Mammary epithelial cell (primary cell): ENCODE measurements at places on chromosomes 7 and 10. TPM values are rescaled to one million over a fixed set of nuclear protein-coding genes. Genes with fewer than 3 reads are reported as not detected.

- no peak for DNase-seq
Measured at GRCh38 chr7:130379019-130379418, 1.3 kb upstream of the CPA1 start.

DNA sequence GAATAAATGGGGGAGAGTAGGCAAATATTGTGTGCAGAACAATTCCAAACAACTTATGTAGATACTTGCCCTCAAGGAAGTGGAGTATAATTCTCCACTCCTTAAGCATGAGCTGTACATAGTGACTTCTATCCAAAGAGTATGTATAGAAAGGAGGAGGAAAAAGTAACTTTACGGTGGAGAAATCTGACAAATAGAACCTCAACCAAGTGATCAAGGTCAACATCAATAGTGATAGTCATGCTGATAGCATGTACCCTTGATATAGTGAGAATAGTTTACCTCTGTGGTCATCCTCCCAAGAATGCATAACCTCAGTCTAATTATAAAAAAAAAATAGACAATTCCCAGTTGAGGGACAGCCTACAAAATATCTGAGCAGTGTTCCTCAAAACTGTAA, 89.1 kb upstream of the NANOS1 start:
- no peak for DNase-seq

Gene PSTK
- polyA plus RNA-seq, result 4.0 TPM

DNA sequence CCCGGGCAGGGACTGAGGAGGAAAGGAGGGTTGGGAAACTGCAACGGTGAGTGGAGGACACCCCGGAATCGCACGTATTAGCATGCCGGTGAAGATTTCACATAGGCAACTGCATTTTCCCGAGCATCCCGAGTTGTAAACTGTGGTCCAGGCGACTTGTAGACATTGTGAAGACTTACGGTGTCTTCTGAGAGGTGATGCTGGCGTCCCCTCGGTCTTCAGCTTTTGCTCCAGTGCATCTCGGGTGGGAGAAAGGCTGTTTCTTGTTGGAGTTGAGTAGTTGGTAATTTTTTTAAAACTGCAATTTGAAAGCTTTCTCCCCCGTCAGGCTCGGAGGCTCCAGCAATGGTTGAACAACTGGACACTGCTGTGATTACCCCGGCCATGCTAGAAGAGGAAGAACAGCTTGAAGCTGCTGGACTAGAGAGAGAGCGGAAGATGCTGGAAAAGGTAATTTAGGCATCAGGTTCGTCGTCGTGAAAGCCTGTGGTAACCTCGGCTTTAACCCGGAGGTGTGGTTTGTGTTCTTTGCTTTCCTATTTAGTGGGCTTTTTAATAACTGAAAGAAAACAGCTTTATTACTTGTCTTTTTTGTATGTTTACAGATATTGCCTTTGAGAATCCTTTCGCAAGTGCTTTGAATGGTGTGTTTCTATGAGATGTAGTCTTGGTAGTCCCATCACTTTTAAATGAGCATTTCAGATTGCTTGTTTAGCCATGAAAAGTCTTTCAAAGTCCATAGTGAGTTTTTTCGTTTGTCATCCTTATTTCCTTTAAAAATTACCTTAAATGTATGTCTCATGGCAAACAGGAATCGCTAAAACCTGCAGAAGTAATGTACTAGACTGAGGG, 687 bp downstream of the HELLS start:
- DNase-seq, result peak; percentile 31

DNA sequence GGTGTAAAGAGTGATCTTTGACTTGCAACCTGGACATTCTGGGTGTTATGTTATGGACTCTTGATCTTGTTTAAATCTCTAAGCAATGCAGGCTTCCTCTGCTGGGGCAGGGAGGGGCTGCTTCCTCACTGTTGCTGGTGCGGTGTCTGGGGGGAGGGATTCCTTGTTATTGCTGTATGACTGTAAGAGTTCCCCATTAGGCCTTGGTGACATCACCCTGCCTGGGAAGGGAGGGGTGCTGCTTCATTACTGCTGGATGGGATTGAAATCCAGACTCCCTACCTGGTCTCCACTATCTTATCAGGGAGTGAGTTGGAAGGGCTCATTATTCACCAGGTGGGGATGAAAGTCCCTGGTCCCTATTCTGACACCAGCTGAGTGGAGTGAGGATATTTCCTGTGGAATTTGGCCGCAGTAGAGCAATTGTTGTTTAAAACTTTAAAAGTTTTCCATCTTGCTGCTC, 8.8 kb downstream of the OGDH start:
- no peak for DNase-seq

GRCh38 chr10:79020015-79020491, 48.7 kb upstream of the ZMIZ1 start:
- DNase-seq, result peak; percentile 81

Gene LMOD2
- polyA plus RNA-seq, result not detected

GRCh38 chr7:26554952-26555351, 263.3 kb downstream of the SNX10 start:
- no peak for DNase-seq

Gene PHYHIPL
- 0.27 TPM for polyA plus RNA-seq

DNA sequence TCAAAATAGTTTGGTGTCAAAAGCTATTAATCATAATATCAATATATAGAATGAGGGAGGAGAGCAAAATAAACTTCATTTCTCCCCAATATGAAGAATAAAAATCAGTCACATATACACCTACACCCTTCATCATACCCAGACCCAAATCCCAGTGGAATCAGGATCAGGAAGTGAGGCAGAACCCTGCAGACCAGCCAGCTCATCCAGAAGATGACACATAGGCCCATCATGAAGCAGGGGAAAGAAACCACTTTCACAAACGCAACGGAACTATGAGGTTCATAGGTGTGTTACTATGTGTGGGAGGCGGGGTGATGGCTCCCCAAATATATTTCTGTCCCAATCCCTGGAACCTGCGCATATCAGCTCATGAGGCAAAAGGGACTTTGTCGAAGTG, 89.0 kb downstream of the RSU1 start:
- DNase-seq, result no peak

Gene SSMEM1
- not detected for polyA plus RNA-seq

GRCh38 chr7:154968336-154969001, 34.5 kb downstream of the PAXIP1 start:
- DNase-seq, result no peak

- no peak for DNase-seq
Measured at GRCh38 chr10:10259013-10259412, 758.7 kb upstream of the CELF2 start.

Gene CHCHD2
- 417 TPM for polyA plus RNA-seq

DNA sequence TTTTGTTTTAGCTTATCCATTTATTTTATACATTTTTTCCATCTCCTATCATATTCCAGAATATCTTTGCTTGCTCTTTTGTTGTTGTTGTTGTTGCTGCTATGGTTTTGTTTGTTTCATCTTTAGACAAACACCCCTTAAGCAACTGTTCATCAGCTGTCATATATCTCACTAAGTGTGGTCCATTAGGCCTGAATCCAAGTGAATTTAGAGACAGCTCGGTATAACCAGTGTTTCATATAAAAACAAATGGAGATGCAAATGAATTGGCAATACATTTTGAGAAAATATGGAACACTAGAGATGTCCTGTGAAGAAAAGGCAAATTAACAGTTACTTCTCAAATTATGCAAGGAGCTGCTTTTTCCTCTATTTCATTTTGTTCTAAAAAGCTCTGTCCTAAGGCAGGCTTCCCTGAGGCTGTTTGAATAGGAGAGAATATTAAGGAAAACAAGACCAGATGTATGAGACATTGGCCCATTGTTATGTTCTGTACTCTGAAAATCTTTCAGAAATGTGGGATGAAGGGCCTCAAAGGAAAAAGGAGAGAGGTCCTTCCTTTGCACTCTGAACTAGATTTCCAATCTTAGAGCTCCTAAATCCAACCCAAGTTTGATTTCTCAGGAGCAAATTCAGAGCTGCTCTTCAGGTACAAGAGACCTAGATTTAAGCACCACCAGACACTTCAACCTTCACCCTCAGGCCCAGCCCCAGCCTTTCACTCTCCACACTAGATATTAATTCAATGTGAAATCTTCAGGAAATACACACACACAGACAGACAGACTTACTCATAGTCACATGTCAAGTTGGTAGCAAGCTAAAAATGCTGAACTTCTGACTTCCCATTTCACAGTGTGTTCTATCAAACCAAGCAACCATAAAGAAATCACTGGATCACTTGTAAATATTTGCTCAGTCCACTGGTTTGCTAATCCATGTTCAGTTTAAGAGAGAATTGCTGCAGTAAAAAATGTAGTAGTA, 5.4 kb downstream of the TFEC start:
- DNase-seq, result peak; percentile 3

- DNase-seq, result peak; percentile 62
Measured at GRCh38 chr10:13839430-13839990, 252.7 kb downstream of the PRPF18 start.

Gene CDC14C
- polyA plus RNA-seq, result not detected

DNA sequence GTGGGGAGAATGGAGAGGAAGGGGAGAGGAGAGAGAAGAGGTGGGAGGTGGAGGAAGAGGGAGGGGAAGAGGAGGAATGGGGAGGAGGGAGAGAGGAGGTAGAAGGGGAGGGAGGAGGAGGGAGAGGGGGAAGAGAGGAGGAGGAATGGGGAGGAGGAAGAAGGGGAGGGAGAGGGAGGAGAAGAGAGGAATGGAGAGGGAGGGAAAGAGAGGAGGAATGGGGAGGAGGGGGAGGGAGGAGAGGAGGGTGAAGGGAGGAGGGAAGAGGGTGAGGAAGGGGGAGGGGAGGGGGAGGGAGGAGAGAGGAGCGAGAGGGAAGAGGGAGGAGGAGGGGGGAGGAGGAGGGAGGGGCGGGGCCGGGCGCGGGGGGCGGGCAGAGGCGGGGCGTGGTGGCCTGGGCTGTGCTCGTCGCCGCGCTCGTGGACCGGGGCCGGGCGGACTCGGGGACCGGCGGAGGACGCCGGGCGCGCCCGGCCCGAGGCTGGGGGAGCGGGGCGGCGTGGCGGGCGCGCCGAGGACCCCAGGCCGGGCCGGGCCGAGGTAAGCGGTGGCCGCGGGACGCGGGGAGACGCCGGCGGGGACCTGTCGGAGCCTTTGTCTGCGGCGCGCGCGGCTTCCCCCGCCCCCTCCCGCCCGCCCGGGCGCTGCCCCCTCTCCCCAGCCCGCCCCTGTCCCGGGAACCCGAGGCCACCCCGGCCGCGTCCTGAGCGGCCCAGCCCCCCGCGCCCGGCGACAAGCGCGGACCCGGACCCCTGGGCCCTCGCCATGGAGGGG, at the start of gene SLC29A4:
Gene SLC29A4 (plus strand): TSS at position 401 of the 774 bp plus-strand sequence. CDS start 4,874 bp downstream, outside the sequence.
- DNase-seq, result no peak

DNA sequence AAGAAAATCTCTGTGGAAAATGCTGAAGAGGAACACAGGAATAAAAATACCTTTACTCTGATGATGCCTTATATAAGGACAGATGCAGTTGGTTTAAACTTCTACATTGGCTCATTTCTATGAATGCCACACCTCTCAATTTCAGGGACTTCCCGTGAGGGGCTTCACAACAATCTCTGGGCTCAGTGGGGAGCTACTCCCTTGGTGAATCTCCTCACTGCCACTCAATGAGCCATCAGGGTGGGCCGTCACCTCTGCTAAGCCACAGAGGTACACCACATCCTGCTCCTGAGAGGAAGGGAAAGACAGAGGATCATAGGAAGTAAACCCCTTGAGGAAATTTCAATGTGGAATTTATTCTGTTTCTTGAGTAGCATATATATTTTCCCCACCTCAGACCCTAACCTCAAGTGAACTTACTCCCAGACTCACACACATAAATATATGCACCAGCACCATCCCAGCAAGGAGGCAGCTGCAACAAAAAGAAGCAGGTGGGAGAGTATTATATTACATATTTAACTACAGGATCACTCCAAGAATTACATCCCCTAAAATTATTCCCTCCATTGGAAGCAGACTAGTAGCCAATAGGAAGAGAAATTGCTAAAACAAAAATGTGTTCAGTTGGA, 63.3 kb upstream of the PRSS1 start:
- DNase-seq, result no peak

Gene PWWP2B
- polyA plus RNA-seq, result 4.3 TPM

DNA sequence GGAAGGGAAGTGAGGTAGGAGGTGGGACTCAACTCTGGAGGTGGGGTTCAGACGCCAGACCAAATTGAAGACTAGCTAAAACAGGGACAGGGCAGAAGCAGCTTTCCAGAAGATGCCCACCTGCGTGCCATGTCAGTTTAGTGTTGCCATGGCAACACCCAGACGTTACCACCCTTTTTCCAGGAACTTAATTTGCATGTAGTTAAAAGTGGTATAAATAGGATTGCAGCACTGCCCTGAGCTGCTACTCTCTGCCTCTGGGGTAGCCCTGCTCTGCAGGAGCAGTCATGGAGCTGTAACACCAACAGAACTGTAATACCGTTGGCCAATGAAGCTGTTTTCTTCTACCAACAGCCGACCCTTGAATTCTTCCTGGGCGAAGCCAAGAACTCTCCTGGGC, 93.8 kb downstream of the PRKCQ start:
- no peak for DNase-seq

GRCh38 chr10:29328983-29329382, 40.1 kb downstream of the LYZL1 start:
- DNase-seq, result no peak

DNA sequence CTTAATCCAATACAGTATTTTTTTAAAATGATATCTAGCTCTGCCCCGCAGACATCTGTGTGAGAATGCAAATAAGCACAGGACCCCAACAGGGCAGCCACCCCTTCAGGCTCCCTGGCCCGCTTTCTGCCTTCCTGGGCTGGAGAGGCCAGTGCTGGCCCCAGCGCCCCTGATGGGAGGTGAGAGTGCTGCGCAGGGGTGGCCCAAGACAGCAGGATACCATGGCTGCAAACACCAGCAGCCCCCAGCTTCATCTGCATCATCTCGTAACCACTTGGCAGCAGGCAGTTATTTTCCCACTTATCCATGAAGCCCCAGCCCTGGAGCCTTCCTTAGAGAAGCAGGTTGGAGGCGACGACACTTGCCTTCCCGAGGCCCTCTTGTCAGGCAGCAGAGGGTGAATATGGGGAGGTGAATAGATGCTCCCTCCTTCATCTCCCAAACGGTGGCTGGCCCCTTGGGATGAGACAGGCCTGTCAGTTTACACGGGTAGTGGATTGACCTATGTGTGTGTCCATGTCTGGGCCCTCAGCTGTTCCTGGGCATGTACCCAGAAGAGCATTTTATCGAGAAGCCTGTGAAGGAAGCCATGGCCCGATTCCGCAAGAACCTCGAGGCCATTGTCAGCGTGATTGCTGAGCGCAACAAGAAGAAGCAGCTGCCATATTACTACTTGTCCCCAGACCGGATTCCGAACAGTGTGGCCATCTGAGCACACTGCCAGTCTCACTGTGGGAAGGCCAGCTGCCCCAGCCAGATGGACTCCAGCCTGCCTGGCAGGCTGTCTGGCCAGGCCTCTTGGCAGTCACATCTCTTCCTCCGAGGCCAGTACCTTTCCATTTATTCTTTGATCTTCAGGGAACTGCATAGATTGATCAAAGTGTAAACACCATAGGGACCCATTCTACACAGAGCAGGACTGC, 71.2 kb downstream of the ALOX5 start:
- DNase-seq, result no peak

GRCh38 chr10:63633677-63634487, 112.7 kb downstream of the REEP3 start:
- peak; percentile 46 for DNase-seq
